ENCODE measurements at places on chromosomes 3 and 15.

DNA sequence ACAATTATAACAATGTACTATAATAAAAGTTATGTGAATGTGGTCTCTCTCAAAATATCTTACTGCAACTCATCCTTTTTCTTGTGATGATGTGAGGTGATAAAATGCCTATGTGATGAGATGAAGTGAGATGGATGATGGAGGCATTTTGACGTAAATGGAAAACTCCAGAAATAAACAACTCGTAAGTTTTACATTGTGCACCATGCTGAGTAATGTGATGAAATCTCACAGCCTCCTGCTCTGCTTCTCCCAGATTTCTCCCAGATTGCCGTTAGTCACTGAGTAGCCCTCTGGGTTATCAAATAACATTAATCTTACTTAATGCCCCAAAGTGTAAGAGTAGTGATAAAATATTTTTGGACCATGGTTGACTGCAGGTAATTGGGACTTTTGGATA is 64.8 kb upstream of the SLCO2A1 start:
- no peak for DNase-seq

- DNase-seq, result no peak
Observed at GRCh38 chr3:177764377-177764912, 567.2 kb upstream of the TBL1XR1 start.

GRCh38 chr3:50156549-50157493 is 1.7 kb downstream of the SEMA3F start:
- no peak for DNase-seq

- DNase-seq, result no peak
Observed at GRCh38 chr3:130506031-130506430, 10.9 kb upstream of the COL6A6 start.

- no peak for DNase-seq
Observed at GRCh38 chr3:116390318-116390717, 55.0 kb downstream of the LSAMP start.

- DNase-seq, result peak; percentile 86
Observed at GRCh38 chr15:85618956-85619491, 175.7 kb downstream of the KLHL25 start.

DNA sequence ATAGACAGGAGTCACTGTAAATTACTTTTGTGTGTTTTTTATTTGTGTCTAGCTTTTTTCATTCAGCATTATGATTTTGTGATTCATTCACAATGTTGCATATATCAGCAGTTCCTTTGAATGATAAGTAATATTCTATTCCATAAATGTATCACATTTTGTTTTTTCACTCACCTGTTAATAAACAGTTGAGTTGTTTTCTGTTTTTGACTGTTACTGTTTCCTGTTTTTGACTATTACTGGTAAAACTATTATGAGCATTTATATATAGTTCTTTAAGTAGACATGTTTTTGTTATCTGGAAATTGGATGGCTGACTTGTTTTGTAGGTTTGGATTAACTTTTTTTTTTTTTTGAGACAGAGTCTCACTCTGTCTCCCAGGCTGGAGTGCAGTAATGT is 138.4 kb downstream of the RSRC1 start:
- DNase-seq, result no peak

DNA sequence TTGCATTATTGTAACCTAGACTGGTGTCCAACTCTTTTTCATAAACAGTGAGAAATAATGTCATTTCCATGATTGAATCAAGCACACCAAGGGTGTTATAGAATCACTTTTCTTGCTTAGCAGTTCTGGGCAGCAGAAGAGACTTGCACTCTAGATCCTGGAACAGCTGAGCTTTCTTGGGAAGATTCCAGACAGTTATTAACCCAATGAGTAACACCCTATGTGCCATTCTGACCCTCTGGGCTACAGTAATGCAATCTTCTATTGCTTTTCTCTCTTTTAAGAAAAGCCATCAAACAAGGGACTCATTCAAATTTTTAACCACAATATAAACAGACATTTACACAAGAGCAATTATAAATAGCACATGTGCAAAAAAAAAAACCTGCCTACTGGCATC is 39.3 kb upstream of the USP3 start:
- no peak for DNase-seq

DNA sequence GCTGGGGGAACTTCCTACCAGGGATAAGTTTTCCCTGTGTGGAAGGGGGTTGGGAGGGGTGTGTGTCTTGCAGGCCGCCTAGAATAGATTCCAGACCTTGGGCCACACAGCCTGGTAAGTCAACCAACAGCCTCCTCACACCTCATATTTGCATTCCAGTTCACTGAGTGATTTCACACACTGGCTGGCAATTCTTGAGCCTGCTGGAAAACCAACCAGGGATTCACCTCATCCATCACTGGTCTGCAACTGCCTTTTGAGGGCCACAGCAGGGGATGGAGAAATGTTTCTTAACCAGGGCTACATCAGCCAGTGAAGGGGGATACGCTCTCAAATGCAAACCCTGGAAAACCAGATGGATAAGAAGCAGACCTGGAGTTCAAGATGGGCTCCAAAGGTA is 2.0 kb downstream of the FSTL1 start:
- DNase-seq, result peak; percentile 60

- DNase-seq, result no peak
Observed at GRCh38 chr3:131393051-131393450, 11.5 kb downstream of the NUDT16 start.

- no peak for DNase-seq
Observed at GRCh38 chr15:99170476-99171065, 65.7 kb downstream of the SYNM start.

GRCh38 chr3:12302564-12302963 is 13.7 kb downstream of the PPARG start:
- no peak for DNase-seq

All from right cardiac atrium (tissue), 5 donors.